ENCODE measurements at places on chromosomes 5 and 9. TPM values are rescaled to one million over a fixed set of nuclear protein-coding genes. Genes with fewer than 3 reads are reported as not detected.

Gene TLX3
- total RNA-seq: not detected

Gene SRP19
- 66.5 TPM for total RNA-seq

Gene PLEKHG4B
- total RNA-seq: not detected

Gene DNLZ
- 26.2 TPM for total RNA-seq

Gene DMAC1
- total RNA-seq: 58.8 TPM

DNA sequence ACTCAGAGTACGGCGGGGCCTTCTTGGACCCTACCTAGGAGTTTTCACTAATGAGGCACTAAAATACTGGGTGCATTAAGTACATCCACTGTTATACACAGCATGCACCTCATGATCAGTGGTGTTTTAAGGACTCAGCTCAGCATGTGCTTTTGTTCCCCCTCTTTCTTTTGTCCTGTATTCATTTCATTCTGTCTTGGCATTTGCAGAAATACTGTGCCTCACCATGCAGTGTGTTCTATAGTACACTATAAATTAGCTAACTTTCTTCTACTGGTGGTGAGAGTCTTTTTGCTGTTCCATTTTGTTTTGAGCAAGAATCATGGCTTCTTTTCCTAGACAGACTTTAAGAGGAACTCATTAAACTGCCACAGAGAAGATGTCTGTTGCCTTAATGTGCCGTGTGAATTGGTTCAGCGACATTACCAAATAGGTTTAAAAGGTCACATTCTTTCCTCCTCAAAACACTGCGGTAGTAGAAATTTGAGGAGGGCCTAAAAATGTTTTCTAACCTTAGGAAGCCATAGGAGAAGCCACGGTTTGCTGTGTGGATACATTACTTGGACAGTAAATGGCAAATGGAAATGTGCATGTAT is 276.6 kb downstream of the MAST4 start:
- DNase-seq: no peak

GRCh38 chr5:152271420-152271819 is 133.7 kb downstream of the NMUR2 start:
- no peak for DNase-seq

DNA sequence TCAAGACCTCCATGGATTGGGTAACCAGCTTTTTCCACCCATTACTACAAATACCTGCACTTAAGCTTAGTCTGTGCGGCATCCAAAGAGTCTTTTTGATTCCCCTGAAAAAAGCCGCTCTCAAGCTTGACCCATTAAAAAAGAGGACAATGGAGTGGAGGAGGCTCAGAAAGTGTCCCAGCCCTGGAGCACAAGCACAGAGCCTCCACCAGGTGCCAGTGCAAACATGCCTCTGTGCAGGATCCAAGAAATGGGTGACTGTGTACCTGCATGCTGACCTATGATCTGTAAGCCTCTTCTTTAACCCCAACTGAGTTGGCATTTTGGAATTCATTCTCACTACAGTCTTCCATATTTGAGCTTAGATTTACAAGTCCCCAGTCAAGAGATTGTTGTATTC is 168.3 kb upstream of the TLE4 start:
- no peak for DNase-seq

- DNase-seq: no peak
These were observed 30.2 kb downstream of the GOLGA2 start for GRCh38 chr9:128245421-128246151.

DNA sequence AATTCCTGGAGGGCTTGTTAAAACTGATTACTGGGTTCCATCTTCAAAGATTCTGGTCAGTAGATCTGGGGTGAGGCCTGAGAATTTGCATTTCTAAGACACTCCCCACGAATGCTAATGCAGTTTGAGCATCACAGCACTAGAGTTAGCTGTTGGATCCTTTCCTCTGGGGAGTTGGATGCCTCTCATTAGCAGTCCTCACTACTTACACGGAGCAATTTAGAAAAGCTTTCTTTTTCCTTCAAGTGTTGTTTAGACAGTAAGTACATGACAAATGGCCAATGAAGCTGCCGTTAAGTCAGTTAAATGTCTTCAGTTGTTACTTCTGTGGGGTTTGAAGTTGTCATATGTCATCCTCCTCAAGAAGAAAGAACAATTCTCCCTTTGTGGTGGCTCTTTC is 74.9 kb upstream of the HMHB1 start:
- no peak for DNase-seq

GRCh38 chr5:32280656-32281081 is 32.1 kb downstream of the MTMR12 start:
- DNase-seq: peak; percentile 8

GRCh38 chr9:79382044-79382443 is 189.7 kb upstream of the TLE4 start:
- no peak for DNase-seq

- no peak for DNase-seq
These were observed 665 bp downstream of the SLC6A3 start for GRCh38 chr5:1444361-1445189.

DNA sequence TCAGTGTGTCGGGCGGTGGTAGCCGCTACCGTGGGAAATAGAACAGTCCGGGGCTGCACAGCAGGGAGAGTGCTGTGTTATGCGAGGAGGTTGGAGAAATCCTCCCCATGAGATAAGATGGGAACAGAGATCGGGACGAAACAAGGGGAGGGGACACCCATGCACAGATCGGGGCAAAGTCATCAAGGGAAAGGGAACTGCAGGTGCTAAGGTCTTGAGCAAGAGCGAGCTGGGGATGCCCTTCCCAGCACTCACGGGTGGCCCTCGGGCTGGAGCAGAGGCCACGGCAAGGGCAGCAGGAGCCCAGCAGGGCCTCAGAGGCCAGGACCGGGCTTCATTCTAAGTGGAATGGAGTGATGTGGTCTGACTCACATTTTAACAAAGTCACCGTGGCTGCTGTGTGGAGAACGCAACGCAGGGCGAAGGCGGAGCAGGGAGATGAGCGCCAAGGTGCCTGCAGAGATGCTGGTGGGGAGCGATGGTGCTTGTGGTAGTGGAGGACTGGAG is 7.7 kb downstream of the IL13 start:
- no peak for DNase-seq

DNA sequence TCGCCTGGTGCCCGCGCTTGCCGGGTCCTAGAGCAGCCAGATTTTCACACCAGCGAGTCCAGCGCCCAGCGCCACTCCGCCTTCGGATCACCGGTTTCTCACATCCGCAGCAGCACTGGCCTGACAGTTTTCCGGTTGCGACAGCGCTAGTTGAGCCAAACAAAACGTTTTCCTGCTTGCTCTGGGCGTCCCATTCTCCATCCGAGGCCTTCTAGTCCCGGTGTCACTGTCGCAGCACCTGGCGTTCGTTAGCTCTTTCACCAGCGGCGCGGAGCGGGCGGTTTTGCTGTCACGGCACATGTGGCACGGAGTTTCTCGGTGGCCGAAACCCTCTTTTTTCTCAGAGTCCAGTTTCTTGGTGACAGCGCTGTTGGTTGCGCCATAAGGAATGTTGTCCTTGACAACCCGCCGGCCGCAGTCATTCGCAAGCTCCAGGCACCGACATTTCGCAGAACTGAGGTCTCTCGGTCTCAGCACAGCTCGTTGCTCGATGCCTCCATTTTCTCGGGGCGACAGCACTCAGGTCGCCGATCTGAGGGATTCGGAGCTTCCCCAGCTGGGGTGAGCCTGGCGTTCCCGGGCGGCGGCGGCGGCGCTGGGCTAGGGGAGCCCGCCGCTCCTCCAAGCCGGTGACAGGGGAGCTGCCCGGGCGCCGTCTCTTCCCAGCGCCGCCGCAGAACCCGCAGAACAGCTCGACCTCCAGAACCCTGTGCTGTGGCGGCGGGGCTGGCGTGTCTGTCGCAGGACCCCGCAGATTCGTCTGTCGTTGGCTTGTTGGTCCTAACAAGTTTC is 47.8 kb downstream of the ANXA2R start:
- DNase-seq: peak; percentile 74

DNA sequence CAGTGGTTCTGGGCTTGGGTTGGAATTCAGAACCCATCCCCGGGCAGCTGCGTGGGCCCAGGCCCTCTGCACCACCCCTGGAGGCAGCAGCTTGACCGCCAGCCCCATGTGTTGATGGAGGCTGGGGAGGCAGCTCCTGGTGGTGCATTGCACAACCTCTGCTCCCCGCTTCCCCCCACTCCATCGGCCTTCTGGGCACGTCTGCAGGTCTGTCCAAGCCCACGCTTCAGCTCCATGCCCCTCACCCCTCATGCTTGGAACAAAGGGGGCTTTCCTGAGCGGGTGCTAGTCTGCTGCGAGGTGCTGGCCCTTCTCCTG is 1.4 kb downstream of the NCS1 start:
- no peak for DNase-seq

All from activated naive CD8-positive, alpha-beta T cell treated with anti-CD3 and anti-CD28 coated beads for 36 hours (primary cell).